Stimulated activated CD8-positive, alpha-beta memory T cell treated with anti-CD3 and anti-CD28 coated beads, Interleukin-4, amount 100 ng/mL, for 48 hours (primary cell): ENCODE measurements at places on chromosomes 2 and 18.

GRCh38 chr2:75527676-75528075 lies 33.1 kb downstream of the EVA1A start:
- no peak for DNase-seq

DNA sequence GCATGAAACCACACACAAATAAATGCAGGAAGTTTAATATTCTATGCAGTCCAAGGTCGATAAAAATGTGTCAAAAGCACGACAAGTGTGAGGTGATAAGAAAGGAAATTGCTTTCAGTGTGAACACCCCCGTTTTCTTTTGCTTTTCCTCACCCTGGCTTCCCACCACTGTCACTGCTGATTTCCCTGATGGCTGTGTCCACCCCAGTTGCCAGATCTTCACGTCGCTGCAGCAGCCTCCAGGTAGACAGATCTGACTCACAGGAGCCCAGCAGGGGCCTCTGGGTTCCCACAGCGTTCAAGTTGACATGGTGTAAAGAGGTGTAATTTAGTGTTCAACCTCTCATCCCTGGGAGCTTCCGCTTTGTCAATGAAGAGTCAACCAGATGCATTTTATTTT lies 128.0 kb upstream of the TACR1 start:
- no peak for DNase-seq

DNA sequence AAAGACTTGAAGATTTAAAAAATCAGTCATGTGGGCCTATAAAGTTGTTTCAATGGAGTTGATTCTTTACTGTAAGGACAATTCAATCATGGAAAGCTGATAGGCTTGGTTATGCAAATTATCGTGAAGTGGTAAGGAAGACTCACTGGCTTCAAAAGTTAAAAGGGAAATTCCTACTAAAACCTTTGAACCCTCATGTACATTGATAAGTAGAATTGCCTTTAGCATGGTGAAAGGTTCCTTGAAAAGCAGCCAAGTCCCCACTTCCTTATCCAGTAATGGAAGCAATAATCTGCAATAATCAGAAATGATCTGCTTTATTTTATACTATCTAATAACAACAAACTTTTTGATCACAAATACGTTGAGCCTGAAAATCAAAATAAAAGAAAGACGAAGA lies 14.4 kb upstream of the CCL20 start:
- no peak for DNase-seq

- DNase-seq: no peak
These were observed 1200.9 kb downstream of the DSC3 start for GRCh38 chr18:29841631-29842030.

DNA sequence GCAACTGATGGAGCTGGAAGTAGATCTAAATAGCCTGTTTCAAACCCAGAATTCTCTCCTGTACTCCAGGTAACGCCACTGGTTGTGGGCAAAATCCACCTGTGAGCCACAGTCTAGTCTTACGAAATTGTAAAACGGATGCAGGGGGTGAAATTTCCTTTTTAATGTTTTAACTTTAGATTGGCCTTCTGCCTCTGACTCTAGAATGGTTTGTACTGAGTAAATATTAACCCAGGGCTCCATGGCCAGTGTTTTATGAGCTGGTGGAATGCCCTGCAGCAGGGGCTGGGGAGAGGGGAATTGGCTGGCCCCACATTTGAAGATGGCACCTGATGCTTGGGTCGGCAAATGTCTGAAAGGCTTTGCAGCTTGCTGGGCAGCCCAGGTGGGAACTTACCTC lies 156.6 kb downstream of the MYCN start:
- no peak for DNase-seq

DNA sequence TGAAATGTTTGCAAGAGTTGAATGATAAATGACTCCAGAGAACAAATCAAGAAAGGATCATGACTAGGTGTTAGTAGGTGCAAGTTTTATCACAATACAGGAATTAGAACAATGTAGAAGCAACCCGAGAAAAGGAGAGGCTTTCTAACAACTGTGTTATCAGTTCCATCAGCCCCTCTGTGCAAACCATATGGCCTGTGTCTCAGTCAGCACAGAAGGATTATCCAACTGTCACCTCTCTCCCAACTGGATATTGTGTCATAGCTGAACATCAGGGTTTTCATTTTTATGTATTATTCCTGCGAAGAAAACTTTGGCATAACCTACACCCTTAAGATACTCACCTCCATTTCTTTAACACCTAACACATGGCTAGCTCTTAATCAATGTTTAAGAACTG lies 321.6 kb upstream of the RND3 start:
- no peak for DNase-seq

DNA sequence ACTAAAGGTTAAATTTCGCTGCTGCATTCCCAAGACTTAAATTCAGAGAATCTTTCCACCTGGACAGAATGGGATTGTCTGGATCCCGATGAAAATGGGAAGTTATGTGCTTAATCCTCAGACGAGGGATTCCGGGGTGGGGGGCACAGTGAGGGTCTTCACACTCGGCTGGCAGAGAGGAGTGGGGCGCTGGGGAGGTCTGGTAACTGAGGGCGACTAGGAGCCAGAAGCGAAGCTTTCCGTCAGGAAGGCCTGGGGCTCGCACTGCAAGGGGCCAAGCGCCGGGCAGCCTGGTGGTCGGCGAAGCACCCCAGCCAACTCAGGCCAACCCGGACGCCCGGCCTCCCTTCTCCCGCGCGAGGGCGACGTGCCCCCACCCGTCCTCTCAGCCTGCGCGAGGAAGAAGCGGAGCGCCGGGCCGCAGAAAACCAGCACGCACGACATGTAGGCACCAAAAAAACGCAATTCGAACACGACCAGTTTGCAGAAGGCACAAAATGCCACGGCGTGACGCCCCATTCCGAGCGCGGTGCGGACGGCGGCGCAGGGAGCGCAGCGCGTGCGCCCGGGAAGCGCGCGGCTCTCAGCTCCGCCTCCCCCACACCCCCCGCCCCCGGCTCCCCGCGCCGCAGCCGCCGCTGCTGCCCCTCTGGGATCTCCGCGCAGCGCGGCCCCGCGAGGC lies 188.1 kb downstream of the ZEB2 start:
- DNase-seq: no peak

DNA sequence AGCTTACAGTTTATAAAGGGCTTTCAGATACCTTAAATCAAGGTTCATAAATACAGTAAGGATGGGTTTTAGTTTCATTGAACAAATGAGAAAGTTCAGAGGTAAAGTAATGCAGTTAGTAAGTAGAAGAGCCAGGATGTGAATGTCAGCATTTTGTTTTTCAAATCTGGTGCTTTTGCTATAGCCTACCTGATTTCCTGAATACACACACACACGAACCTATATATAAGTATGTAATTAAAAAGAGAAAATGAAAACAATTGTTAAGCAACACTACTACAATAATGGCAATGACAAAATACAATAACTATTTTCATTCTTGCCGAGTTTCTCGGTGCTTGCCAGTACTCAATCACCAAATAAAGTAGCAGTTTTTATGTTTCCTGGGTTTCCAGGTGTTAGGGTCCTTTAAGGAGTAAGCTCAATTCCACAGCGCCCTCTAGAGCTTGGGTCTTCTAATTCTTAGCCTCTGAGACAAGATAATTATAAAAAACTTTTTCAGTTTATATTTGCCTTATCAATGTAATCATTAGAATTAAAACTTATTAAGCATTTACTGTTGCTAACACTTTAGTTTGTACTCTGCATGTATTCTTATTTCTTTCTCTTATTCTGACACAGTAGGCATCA lies 512.9 kb upstream of the ACVR2A start:
- peak; percentile 59 for DNase-seq

GRCh38 chr18:38019292-38019691 lies 453.7 kb upstream of the CELF4 start:
- DNase-seq: no peak

- DNase-seq: peak; percentile 29
These were observed 96.7 kb downstream of the CCDC148 start for GRCh38 chr2:158359846-158360245.

GRCh38 chr2:119659601-119660342 lies 19.2 kb upstream of the TMEM177 start:
- DNase-seq: peak; percentile 63

GRCh38 chr18:79395761-79396404 lies at the start of gene NFATC1:
Gene NFATC1, plus strand, starts transcription at chr18:79395930. Its CDS starts 295 bp downstream, at chr18:79396225.
- DNase-seq: peak; percentile 89

DNA sequence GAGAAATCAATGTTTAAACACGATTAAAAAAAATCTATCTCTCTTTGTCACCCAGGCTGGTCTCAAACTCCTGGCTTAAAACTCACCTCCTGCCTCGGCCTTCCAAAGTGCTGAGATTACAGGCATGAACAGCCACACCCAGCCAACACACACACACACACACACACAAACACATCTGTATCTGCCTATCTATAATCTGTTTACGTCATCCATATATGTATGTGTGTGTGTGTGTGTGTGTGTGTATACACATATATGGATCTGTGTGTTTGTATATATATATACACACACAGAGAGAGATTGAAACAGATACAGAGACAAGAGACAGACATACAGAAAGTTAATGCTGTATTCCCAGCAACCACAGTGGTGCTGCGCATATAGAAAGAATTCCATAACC lies 497.1 kb downstream of the DSC3 start:
- no peak for DNase-seq

GRCh38 chr18:24246143-24246542 lies 107.3 kb downstream of the CABYR start:
- DNase-seq: no peak

DNA sequence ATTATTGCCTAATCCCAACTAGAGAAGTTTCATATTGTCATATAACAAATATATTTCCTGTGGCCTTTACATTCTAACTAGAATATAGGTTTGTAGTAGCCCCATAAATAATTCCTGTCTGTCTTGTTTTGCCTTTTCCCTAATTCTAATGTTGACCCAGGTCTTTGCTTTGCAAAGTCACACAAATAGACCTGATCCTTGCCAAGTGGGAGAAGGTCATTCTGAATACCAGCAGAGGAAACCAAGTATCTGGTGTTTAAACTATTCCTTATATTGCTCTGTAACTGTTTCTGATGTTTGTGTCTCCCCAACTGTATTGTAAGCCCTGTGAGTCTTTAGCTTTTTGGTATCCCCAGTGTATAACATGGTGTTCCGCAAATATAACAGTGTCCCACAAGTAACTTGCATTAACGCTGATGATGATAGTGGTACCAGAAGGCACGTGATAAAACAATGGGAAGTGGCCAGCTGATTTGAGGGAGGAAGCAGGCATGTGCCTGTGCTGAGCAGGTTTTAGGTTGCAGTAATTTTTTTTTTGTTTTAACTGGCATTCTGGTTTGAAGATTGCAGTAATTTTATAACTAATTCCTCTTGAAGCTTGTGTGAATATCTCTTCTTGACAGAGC lies 11.1 kb downstream of the HADHB start:
- DNase-seq: no peak

DNA sequence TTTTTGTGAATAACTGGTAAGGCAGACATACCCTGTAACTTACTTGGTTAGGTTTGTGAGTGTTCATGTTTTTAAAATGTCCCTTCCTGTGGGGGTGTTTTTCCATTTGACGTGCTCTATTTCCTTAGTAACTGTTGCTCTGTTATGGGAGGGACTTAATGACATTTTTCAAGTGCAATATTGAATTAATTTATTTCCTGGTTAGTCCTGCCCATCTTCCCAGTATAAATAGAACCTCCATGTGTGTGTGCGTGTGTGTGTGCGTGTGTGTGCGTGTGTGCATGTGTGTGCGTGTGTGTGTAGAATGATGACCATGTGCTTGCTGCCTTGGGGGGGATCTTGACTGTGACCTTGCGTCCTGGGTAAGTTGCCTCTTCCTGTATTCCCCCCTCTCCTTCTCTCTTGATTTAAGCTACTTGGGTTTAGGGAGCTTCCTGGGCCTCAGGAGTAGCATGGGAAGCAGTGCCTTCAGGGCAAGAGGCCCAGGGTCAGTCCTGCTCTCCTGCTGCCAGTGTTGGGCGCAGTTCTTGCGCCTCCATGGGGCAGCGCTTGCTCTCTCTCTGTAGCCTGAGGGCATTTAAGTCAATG lies 163.9 kb downstream of the LDLRAD4 start:
- DNase-seq: no peak

DNA sequence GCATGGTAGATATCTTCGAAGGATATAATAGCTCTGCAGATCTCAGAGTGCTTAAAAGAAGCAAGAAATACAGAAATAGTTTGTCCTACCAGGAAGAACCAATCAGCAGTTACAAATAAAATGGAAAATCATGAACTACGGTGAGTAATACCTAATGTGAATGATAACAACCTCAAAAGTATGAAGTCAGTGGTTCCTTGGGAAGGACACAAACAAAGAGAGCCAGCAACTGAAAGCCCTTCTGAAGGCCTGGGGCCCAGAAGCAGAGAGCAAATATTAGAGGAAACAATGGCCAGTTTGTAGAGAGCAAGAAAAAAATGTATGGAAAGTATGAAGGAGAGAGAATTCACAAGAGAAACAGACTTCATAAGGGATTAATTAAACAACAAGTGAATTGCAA lies 226.8 kb upstream of the CHST9 start:
- DNase-seq: no peak

DNA sequence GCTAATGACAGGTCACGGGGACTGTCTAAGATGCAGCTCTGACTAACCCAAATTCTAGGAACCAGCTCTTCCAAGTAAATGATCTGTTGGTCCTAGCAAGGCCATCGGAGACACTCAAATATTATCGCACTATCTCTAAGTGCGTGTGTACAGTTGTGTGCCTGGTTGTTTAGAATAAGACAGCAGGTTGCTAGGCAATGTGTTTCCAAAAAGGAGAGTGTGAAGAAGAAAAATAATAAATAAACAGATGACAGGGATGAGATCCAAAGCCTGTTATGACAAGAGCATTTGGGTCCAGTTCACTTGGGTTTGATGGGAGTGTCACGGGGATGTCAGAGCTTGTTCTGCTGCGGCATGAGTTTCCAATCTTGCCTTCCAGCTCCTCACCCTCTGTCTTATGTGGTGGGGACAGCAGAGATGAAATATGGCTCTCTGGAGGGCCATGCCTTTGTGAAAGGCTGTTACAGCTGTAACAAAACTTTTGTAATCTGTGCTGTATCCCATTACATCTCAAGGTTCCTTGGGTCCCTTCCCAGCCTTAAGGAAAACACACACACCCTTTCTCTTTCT lies 127.5 kb upstream of the TNP1 start:
- DNase-seq: no peak

GRCh38 chr2:153235516-153235915 lies 243.0 kb downstream of the RPRM start:
- DNase-seq: peak; percentile 28

DNA sequence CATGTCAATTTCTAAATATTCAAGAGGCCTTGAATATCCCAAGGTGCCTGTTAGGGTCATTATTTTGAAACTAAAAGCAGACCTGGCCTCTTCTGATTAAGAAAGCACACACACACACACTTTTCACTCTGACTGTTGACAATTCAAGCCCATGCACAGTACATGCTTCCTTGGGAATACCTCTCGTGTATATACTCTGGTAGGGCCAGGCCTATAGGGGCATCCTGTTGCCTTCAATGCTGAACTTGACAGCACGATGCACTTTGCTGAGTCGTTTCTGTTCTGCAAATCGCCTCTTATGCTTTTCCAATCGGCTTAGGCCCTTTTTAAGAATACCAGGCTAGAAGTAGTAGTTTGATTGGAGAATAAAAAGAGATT lies 40.6 kb downstream of the IWS1 start:
- no peak for DNase-seq

DNA sequence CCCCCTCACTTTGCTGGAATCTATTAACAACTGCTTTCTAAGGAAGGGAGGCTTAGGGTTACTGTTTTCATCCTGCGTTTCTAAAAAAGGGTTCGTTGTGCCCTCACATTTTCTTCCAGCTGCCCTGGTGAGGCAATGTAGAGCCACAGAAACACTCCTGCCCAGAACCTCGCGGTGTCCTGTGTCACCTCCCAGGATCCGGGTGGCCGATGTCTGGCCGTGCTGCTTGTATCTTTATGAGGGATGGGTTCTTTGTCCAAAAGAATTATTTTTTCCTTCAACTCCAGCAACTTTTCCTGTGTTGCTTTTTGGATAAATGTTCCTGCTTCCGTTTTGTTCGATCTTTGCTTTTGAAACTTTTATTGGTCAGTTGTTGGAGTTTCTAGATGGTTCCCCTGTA lies 291.8 kb upstream of the HS6ST1 start:
- no peak for DNase-seq
